ENCODE measurements at places on chromosomes 11 and 22.
A peak's percentile ranks its signal among the peaks of the same experiment; 100 is the strongest.

DNA sequence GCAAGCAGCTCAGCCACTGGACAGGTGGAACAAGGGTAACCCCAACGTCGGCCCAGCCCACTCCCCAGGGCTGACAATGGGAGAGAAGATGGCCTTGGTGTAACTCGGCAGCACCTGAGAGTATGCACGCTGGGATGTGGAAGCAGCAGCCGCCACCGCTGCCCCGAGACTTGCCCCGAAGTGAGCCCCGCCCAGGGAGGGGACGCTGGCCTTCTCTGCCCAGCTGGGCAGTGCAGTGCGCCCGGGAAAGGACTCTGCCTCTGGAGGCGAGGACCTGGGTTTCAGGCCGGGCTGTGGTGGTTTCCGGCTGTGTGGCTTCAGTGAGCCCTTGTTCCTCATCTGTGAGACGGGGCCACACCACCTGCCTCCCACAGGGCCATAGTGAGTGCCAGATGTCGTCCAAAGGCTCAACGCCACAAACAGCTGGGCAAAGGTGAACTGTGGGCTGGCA, 8.6 kb upstream of the POLDIP3 start:
- DNase-seq = no peak

DNA sequence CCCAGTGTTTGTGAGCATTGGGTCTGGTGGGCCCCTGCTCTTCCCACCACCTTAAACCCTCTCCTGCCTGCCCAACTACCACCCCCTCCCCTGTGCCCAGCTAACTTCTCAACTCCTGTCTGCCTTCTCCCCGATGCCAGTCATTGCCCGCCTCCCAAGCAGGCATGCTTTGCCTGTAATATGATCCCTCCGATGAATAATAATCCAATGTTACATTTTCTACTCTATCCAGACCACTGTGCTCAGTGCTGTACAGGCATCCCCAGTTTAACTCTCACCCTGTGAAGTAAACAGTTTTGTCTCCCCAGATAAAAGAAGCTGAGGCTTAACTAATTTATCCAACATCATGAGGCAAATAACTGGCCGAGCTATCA, 35.5 kb upstream of the OLFML1 start:
- DNase-seq = no peak

- DNase-seq = no peak
Observed at GRCh38 chr11:6427516-6427915, 8.6 kb upstream of the APBB1 start.

- no peak for DNase-seq
Observed at GRCh38 chr11:10942620-10943019, 84.8 kb upstream of the ZBED5 start.

GRCh38 chr22:23000657-23001347, 69.5 kb upstream of the GNAZ start:
- DNase-seq = no peak

GRCh38 chr11:33931067-33931466, 39.2 kb upstream of the LMO2 start:
- DNase-seq = no peak

GRCh38 chr11:132423266-132423665, 1052.9 kb downstream of the NTM start:
- DNase-seq = no peak

DNA sequence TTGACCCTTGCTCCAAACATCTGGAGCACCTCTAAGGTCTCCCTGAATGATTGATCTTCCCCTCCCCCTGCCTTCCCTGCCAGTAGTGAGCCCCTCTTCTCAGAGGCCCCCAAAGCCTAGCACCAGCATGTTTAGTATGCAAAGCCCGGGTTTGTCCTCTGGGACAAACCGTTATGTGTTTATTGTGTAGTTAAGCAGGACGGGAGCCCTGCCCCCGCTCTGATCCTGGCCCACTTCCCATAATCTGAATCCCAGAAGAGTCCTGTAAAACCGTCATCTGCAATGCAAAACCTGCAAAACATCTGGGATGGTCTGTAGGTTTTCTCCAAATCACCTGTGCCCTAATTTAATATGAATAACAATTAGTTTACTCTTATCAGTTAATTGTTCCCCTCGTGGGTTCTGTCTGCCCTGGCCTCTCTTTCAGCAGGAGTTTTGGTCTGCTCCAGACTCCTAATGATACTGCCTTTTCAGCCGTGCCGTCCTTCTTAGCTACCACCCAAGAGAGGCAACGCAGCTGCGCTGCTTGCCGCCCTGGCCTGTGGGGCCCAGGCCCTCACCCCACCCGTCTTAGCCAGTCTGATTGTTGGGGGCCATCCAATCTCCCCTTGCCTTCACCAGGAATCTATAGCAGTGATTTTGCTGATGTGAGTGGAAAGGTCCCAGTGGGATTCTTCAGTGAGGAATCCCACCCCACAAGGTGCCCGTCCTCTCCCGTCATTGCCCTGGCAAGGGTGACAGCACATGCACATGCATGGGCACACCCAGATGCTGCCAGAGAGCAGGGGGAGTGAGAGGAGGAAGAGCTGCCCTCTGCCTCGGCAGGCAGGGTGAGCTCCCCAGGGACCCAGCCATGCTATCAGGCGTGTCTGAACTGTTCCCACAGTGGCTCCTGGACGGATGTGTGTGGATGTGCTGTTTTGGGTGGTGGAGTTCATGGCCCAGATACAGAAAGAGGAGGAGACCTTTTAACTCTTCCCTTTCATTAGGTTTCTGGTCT, 3.0 kb upstream of the B3GAT1 start:
- no peak for DNase-seq

GRCh38 chr22:24969560-24970301, 17.2 kb downstream of the KIAA1671 start:
- peak; percentile 81 for DNase-seq

DNA sequence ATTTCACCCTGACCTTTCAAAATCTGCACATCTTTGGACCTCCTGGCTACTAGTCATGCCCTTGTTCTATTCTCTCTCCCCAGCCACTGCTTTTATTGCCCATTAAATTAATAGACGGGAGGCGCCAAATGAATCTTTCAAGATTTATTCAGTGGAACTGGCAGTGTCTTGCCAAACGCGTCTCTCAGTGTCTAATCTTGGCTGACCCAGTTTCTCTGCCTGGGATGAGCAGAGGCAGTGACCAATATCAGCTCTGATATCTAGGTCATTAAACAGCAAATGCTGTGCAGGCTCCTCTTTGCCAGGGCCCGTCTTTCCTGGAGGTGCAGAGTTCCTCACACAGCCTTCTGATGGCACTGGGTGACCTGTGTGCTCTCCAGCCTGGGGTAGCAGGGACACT, 74.0 kb downstream of the TRAF6 start:
- no peak for DNase-seq

- DNase-seq = peak; percentile 95
Observed at GRCh38 chr11:131033151-131033651, 116.9 kb upstream of the SNX19 start.

- no peak for DNase-seq
Observed at GRCh38 chr11:35721651-35722282, 59.2 kb downstream of the TRIM44 start.

DNA sequence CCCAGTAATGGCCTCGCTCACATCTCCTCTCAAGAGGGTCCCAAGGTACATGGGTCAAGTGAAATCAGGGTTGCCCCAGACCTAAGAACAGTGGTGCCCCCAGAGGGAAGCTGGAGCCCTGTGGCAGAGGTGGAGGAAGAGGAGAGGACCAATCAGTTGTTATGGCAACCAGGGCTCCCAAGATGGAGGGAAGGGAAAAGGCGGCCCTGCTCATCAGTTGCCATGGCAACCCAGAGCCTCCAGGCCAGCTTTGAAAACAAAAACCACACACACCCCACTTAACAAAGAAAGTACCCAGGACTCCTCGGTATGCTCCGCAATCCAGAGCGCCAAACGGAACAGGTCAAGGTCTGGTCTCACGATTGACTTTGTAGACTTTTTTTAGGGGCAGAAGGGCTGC, 53.5 kb upstream of the SLC35C1 start:
- no peak for DNase-seq

- DNase-seq = no peak
Observed at GRCh38 chr11:78156127-78156844, 16.9 kb upstream of the ALG8 start.

DNA sequence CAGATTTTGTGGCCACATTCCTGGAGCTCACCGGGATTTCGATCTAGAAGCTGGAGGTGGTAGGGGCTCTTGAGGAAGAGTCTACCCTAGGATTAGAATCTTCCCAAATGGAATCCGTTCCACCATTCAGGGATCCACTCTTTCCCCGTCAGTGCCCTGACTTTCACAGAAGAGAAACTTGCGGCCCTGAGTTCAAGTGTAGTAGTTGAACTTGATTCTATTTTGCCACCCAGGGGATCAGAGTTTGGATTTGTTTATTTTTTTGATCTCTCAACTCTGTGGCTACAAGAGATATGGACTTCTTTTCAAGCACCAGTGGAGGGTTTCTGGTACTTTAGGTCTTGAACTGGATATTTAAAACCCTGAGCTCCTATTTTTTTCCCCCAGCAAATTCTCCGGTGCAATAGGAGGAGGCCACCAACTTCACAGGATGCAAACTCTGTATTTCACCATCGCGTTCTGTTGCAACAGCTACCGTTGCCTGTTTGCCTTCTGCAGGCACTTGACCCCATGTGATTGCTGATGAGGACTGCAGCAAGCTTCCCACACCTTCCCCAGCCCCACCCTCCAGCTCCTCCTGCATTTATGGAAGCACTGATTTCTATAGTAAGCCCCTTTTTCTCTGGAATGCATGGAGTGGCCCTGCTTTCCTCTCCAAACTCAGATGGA, 14.8 kb upstream of the MRGPRF start:
- no peak for DNase-seq

DNA sequence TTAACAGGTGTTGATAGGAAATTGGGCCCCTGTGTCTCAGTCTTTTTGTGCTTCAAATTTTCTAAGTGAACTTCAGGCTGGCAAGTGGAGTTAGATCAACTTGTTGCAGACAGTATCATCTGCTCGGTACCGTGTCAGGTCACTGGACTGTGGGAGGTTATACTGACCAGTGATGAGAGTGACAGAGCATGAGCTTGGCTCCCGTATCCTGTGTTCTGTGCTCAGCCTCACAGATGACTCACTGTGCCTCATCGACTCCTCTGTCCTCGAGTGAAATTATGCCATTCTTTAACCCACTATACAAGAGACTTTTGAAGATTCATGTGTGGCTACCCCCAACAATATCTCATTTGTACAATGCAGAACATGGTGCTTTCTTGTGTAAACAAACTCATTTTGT, 7.9 kb downstream of the GRAP2 start:
- DNase-seq = peak; percentile 68

GRCh38 chr11:78906566-78906965, 331.9 kb upstream of the NARS2 start:
- no peak for DNase-seq

GRCh38 chr11:107770551-107770951, 58.7 kb upstream of the SLN start:
- DNase-seq = peak; percentile 98

DNA sequence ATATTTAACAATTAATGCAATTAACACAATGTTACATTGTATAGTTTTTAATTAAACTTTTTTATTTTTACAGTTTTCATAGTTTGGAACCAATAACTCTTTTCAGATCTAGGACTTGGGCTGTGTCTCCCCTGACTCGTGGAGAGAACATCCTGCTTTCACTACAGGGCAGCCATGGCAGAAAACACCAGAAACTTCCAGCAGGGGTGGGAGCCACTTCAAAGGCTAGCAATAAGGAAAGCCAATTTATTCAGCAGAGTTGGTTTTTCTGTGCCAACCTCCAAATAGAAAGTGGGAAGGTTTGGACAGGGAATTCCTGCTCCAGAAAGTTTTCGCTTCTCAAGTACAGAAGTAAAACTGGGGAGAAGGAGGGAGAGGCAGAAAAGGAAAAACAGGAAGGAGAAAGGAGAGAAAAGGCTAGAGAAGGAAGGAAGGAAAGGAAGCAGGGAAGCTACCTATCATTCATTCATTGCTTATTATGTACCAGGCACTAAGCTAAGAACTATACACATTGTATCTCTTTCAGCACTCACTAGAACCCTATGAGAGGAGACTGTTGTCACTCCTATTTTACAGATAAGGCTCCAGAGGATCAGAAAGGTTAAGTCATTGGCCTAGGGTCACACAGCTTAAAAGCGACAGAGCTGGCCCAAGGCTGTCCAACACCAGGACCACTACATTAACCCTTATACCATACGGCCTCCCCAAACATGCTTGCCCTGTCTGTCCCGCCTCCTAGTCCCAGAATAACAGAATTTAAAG, 54.8 kb upstream of the CREB3L1 start:
- DNase-seq = no peak

DNA sequence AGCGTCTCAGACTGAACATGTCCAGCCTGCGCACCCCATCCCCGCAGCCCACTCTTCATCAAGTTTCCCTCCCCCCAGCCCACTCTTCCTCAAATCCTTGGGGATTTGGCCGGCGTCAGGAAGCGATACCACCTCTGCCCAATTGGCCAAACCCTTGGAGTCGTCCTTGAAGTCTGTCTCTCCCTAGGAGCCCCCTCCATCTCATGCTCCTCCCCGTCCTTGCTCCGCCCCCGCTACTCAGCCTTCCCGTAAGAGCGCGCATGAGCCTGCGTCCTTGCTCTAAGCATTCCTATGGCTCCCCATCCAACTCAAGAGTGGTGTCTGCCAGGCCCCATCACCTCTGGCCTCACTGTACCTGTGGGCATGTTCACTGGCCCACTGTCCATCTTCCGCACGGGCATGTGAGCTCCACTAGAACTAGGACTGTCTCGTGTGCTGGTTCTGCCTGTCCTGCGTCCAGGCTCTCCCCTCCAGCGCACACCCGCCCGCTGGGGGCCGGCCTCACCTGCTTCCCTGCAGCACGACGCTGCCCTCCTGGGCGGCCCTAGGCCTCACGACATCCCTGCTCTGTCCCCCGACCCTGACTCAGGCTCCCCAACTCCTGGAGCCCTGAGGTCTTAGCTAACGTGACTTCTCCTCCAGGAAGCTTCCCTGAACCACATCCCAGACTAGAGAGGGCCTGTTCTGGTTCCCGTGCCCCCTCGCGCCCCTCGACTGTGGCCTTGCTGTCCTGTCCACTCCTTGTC, 30.5 kb upstream of the TTLL12 start:
- no peak for DNase-seq

GRCh38 chr22:19715188-19715930, 1.1 kb downstream of the SEPTIN5 start:
- no peak for DNase-seq

GRCh38 chr11:110737593-110737992, 25.4 kb upstream of the ARHGAP20 start:
- DNase-seq = no peak

- DNase-seq = no peak
Observed at GRCh38 chr22:32803738-32804435, 2.4 kb downstream of the TIMP3 start.

DNA sequence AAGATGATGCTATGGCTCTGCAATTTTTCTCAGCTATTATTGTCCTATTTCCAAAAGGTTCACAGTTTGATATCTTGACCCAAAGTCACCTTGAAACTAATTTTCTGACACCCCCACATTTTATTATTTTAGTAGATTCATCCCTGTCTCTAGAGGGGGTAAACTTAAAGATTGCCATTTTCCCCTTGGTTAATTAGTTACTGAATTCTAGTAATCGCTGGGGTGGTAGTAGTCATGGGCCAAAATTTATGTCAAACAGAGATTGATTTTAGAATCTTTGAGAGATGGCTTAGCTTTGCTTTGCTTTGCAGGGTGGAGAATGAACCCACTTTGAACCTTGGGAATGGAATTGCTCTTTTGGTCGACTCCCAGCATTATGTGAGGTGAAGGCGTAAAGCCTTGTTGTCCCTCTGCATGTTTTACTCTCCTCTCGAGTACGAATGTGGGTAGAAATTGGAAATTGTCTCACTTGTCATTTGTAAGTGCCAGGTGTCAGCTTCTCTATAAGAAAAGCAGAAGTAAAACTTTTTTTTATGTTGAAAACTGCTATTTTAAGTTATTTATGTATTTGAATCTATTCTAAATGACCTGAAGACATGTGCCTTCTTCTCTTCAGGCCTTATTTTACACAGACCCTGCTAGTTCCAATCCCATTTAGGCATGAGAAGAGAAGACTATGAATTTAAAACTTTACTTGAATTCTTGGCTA, 42.4 kb upstream of the RCE1 start:
- DNase-seq = no peak
